Occipital lobe (tissue), 3 donors: ENCODE measurements at places on chromosomes 16 and 17.

- no peak for DNase-seq
These were observed 25.5 kb upstream of the MYO15B start for GRCh38 chr17:75561927-75562603.

GRCh38 chr16:86387468-86388440 lies 122.6 kb upstream of the FOXF1 start:
- DNase-seq = no peak

DNA sequence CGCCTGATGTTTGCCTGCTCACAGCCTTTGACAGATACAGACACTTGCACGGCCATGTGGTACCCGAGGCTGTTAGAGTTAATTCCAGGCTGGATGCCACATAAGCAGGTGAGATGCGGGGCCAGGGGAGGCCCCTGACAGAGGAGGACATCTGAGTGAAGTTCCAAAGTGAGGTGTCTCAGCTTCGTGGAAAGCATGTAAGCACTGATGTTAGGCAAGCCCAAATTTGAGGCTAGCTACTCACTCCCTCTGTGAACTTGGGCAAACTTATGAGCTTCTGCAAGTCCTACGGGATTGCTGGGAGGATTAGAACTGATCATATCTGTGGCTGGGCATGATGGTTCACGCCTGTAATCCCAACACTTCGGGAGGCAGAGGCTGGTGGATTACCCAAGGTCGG lies 39.3 kb upstream of the MARCHF10 start:
- DNase-seq = no peak

GRCh38 chr17:49633250-49633649 lies 44.6 kb downstream of the SPOP start:
- DNase-seq = no peak

DNA sequence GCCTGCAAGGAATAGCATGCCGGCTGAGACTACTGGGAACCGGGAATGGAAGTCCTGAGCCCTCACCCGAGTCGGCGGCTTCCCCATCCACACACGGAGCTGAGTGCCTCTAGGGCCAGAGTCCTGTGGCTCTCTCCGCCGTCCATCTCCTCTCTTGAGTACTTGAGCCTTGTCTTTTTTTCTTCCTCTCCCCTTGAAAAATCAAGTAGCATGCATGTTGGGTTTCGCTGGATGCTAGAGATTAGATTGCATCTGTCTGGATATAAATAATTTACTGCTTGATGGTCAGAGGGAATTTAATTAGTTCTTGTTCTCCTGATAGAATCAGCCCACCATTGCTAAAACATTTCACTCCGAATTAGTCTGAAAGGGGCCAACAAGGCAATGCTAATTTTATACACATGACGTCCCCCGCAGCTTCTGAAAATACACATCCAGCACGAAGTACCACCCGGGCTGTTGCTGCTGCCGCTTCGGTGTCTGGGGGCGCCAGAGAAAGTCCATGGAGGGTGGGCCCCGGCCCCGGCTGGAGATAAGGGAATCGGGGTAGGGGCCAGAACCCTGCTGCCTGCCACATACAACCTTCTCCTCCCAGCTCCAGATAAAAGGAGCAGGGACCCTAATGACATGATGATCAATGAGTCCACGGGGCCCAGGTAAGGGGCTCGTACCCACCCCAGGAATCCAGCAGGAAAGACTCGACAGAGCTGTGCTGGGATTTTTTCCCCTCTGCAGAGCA lies 48.5 kb downstream of the RBFOX3 start:
- DNase-seq = no peak

DNA sequence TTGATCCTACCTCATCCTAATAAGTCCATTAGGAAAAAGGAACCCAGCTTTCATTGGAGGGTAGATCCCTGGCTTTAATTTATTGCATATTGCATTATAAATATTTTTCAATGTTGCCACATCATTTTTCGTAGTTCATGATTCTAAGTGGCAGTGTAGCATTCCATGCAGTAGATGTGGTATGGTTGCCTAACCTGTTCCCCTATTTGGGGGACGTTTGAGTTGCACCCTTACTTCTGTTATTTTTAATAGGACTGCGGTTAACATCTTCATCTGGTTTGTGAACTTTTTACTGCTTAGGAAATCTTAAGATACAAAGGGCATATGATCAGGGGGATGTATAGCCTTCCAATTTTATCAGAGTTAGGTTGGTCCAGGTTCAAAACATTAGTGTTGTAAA lies 5.4 kb downstream of the SCPEP1 start:
- no peak for DNase-seq

GRCh38 chr16:85126394-85126704 lies 14.1 kb upstream of the CIBAR2 start:
- no peak for DNase-seq

GRCh38 chr17:4340914-4341615 lies 25.4 kb downstream of the UBE2G1 start:
- DNase-seq = no peak

DNA sequence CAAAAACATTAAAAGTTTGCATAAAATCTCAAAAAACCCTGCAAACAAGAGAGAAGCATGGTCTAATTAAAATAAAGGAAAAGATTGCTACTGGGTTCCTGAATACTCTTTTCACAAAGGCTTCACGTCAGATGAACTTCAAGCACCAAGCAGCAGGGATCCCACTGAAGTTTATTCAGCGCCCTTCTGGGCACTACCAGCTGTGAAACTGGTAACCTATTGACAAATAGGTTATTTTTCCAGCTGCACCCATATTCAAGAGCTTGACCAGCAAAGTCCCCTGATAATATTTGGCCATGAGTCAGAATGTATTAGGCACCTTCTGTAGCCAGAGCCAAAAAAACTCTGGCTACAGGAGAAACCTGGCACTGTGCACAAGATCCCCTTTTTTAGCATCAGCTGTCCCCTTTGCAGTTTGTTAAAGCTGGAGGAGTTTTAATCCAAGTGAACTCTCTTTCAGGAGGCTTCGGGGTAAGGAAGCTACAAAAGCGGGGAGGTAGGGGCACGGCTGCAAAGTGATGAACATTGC lies 60.3 kb downstream of the GRIN2A start:
- no peak for DNase-seq

- DNase-seq = no peak
These were observed 17.1 kb downstream of the ZNF213 start for GRCh38 chr16:3152027-3152276.

GRCh38 chr16:68644715-68645493 lies at the start of gene CDH3:
TSS of gene CDH3 (plus strand) at chr16:68645310. CDS start at chr16:68645380, 70 bp downstream.
- DNase-seq = no peak

GRCh38 chr17:9105068-9105868 lies 84.0 kb downstream of the NTN1 start:
- no peak for DNase-seq
